ENCODE measurements at places on chromosomes 7 and 10.

GRCh38 chr7:158683541-158683940 lies 21.1 kb downstream of the NCAPG2 start:
- DNase-seq, result no peak

GRCh38 chr10:45433716-45434469 lies 59.9 kb downstream of the ALOX5 start:
- DNase-seq, result no peak

- DNase-seq, result no peak
Observed at GRCh38 chr7:69428089-69428488, 170.2 kb upstream of the AUTS2 start.

DNA sequence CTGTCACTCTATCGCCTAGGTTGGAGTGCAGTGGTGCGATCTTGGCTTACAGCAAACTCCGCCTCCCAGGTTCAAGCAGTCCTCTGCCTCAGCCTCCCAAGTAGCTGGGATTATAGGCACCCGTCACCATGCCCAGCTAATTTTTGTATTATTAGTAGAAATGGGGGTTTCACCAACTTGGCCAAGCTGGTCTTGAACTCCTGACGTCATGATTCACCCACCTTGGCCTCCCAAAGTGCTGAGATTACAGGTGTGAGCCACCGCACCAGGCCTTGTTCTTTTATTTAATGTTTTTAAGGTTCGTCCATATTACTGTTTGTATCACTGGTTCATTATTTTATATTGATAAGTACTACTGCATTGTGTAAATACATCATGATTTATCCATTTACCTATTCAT lies 10.2 kb upstream of the ITGA8 start:
- DNase-seq, result no peak

DNA sequence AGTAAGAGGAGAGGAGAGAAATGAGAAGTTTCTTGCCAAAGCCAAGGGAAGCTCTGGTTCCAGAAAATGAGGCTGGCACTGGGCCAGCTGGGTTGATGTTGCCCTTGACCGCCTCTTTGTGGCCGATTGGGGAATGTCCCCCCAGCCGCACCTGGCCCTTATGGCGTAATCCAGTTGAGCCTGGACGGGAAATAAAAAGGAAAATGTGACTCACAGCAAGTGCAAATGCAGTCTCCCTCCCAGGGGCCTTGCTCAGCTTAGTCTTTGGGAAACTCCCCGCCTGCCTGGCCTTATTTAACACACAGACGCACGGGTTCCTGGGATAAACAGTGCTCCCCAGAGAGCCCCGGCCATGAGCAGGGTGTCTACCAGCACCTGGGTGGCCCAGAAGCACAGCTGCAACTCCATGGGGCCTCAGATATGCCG lies 174.8 kb downstream of the KIAA1217 start:
- DNase-seq, result no peak

- DNase-seq, result no peak
Observed at GRCh38 chr10:27312854-27313253, 72.3 kb upstream of the ACBD5 start.

DNA sequence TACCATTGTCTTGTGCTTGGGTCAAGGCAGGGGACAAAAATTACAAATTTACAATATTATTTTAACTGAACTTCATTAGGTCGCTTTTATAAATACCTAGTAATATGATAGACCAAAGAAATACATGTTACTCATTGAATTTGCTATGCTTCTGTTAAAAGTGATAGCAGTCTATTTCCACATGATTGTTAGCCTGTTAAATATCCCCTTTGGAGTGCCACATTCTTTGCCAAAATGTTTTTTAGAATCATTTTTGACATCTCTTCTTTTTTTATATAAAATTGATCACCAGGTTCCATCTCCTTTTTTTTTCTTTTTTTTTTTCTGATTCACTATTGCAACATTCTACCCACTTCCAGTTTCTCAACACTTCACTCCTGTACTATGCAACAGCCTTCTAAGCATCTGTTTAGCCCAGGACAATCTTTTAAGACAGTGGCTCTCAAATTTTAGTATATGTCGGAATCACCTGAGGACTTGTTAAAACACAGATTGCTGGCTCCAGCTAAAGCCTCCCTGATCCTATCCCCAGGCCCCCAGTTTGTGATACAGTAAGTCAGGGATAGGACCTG lies 16.4 kb upstream of the NDUFA5 start:
- no peak for DNase-seq

DNA sequence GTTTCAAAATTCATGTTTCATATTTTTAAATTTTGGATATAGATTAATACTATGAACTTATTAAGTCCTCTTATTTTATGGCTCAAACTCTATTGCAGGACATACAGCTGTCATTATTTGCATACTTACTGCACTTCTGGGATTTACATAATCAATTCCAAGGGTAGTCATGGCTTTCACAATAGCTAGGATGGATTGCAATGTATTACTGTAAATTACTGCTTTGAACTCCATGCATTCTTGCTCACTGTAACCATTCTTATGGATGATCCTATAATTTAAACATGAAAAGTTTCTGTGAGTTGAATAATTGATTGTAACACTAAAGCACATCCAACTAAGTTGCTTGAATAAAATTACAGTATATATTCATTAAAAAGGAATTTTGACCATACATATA lies 23.5 kb downstream of the GNAT3 start:
- no peak for DNase-seq

GRCh38 chr10:30013757-30014156 lies 45.6 kb downstream of the JCAD start:
- DNase-seq, result no peak

GRCh38 chr7:18505870-18506460 lies 10.4 kb downstream of the HDAC9 start:
- no peak for DNase-seq

- no peak for DNase-seq
Observed at GRCh38 chr10:15609246-15609645, 110.5 kb downstream of the ITGA8 start.

DNA sequence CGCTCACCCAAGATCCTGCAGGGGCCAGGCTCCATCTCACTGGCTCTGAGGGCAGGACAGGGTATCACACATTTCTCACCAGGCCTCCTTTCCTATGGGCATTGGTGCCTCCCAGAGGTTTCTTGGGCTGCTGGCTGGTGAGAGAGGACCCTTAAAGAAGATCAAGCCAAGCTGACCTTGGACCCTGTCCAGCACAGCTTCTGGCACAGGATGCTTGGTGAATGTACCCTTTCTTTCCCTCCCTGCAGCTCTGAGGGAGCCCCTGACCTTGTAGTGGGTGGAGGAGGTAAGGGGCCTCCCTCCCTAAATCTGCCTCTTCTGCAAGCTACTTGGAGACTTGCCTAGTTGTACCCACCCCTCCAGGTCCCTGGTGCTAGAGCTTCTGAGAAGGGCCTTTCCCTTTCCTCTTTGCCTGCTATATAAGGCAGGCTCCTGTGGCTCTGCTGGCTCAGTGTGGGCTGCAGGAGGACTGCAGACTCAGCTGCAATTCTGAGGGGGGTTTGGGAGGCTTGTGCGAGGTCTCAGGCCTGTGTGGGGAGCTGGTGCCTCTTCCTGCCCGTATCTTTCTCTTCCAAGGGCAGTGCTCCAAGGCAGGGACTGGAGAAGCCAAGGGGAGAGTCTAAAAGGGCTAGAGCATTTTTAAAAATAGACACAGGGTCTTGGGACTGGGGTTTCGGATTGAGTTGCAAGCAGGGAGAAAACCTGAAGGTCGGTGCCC lies 11.7 kb upstream of the TRIM8 start:
- no peak for DNase-seq

- DNase-seq, result no peak
Observed at GRCh38 chr10:90885176-90885575, 13.4 kb downstream of the RPP30 start.

- no peak for DNase-seq
Observed at GRCh38 chr10:133169173-133169947, 9.3 kb downstream of the KNDC1 start.

DNA sequence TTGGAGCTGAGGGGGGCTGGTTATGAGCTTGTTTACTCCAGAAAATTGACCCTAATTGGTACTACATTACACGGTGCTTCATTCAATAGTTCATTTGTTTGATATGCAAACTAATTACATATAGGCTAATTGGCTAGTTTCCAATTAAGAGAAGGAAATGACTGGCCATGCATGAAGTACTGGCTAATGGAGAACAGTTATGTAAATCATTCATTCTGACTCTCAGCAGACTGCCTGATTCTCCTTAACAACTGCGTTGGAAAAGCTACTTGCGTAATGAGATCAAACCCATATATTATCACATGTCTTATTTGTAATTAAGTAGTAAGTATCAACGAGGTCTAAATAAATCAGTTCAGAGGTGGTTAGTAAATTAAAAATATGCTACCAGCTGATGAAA lies 81.8 kb upstream of the CTTNBP2 start:
- DNase-seq, result no peak
